IMR-90 (cell line): ENCODE measurements at places on chromosomes 7 and 10. TPM values are rescaled to one million over a fixed set of nuclear protein-coding genes. Genes with fewer than 3 reads are reported as not detected.

DNA sequence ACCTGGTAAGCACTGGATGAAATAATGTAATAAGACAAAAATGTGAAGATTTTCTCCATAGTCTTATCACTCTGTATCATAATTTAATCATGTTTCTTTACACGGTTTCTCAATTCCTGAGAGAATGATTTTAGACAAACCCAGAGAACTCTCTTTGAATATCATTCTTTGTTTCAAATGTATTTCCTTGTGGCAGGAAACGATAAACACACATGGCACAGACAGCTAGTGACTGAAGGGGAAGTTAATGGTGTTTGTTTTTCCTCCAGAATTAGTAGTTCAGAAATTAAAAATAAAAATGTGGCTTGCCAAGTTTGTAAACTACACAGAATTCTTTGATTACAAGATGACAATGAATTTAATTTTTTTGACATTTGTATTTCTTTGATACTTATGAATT, 163.7 kb upstream of the PRPS1L1 start:
- no peaks in the 10 kb centered on the region for H3K4me1 ChIP-seq
- no peak for DNase-seq
- H3K27ac ChIP-seq: no peak overlapping the region

The HMX3 gene
- not detected in 2 replicates for total RNA-seq

The ZNF746 gene
- 6.6 and 6.7 TPM in 2 replicates for total RNA-seq

The SMO gene
- total RNA-seq: 15.3 and 18.5 TPM in 2 replicates

GRCh38 chr7:66697449-66698438, 42.8 kb upstream of the RABGEF1 start:
- peaks cover 17% of the 10 kb centered on the region for H3K36me3 ChIP-seq
- DNase-seq: peak; percentile 65
- H3K4me1 ChIP-seq: peaks cover 7% of the 10 kb centered on the region
- no peaks in the 10 kb centered on the region for H3K27me3 ChIP-seq

DNA sequence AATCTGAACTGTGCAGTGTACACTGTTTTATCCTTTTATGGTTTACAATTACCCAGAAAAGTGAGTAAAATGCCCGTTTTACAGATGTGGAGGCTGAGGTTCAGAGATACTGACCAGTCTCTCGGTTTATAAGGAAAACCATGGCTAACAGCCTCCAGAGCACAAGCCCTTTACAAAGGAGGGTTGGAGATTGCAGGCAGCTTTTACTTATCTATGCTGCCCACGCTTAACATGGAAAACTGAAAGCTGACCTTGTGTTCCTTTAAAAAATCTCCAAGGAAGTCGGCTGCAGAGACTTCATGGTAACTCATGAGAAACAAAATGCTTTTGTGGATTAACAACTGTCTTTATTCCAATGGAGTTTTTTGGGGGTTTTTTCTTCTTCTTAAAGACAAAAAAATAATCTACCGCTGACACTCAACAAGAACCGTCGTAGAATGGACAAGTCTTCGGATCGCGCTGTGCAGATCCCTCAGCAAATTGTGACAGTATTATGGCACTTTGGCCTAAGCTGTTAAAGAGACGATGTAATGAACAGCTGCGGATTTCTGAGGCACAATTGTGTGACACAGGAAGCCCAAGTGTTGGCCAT, 654 bp upstream of the SLF2 start:
- H3K4me3 ChIP-seq: peak overlapping the region; percentile 51
- H3K27me3 ChIP-seq: no peaks in the 10 kb centered on the region
- H3K4me1 ChIP-seq: peaks cover 7% of the 10 kb centered on the region
- H3K36me3 ChIP-seq: peaks cover 3% of the 10 kb centered on the region
- peak; percentile 49 for DNase-seq

DNA sequence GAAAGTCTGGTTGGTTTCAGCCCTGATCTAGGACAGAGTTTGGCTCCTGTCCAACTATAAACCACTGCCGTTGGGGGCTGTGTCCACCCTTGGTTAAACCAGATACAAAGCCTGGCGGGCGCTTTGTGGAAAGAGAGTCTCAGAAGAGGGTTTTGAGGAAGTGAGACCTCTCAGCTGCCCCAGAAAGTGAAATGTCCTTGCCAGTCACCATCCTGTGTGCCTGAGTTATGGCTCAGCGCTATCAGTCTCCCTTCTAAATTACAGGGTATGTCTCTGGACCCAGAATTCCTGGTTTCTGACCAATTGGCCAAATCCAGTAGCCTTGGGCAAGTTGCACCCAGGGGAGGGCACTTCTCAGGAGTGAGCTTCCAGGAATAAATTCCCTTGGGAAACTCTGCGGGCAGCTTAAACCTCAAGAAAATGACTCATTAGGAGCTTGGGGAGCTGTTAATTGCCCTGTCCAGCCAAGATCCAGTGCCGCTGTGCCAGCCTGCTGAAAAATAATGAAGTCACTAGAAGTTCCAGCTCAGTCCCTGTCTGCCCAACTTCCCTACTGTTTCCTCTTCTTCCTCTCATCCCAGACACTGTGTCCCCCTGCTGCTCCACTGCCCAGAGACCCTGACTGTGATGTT, 66.7 kb upstream of the PDZD8 start:
- H3K4me3 ChIP-seq: no peak overlapping the region
- DNase-seq: no peak
- H3K27ac ChIP-seq: no peak overlapping the region
- H3K27me3 ChIP-seq: no peaks in the 10 kb centered on the region
- no peaks in the 10 kb centered on the region for H3K4me1 ChIP-seq
- no peaks in the 10 kb centered on the region for H3K36me3 ChIP-seq

The OR9A2 gene
- total RNA-seq: not detected in 2 replicates

DNA sequence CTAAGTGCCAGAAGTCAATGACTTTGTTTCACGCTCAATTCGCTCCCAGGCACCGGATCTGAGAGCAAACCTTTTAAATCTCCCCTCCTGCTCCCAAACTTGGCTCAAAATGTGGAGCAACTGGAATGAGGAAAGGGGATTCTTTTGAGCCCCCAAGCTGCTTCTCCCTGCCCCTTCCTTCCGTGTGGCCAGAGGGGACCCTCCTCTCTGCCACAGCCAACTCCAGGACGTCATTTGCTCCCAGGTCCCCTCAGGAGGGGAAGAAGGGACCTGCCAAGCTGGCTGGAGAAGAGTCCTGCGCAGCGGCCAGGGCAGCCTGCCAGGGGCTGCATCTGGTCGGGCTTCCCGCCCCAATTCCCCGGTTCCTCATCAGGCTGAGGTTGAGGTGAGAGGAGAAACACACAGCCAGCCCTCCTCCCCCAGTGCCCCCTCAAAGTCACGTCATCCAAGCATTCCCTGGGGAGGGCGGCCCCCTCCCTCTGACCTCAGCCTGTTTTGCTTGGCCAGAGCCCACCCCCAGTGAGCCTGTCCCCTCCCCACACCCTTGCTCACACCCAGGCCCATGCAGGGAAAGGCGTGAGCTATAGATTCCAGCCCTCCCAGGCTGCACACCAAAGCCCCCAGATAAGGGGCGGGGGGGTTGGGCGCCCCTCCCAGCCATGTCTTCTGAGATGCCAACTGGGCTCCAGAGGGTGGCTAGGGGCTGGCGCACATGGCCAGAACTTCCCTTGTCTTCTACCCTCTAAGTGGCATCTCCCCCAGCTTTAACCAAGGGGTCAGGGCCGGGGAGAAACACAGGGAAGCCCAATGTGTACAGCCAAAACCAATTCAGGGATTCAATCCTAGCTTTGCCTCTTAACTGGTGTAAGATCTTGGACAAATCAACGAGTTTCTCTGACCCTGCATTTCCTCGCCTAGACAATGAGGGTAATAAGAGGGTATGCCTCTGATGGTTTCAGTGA, 35.0 kb downstream of the SH3PXD2A start:
- peaks cover 19% of the 10 kb centered on the region for H3K4me1 ChIP-seq
- no peaks in the 10 kb centered on the region for H3K36me3 ChIP-seq
- no peak overlapping the region for H3K4me3 ChIP-seq
- peak; percentile 60 for DNase-seq
- H3K27ac ChIP-seq: no peak overlapping the region
- peaks cover 1% of the 10 kb centered on the region; the same call in 1 of the 2 replicates for H3K27me3 ChIP-seq

GRCh38 chr7:138753150-138753518, 44.7 kb upstream of the TMEM213 start:
- no peak overlapping the region for H3K4me3 ChIP-seq
- no peaks in the 10 kb centered on the region for H3K36me3 ChIP-seq
- DNase-seq: no peak
- H3K4me1 ChIP-seq: no peaks in the 10 kb centered on the region
